GM12864 (cell line): ENCODE measurements at places on chromosomes 1 and 21.

DNA sequence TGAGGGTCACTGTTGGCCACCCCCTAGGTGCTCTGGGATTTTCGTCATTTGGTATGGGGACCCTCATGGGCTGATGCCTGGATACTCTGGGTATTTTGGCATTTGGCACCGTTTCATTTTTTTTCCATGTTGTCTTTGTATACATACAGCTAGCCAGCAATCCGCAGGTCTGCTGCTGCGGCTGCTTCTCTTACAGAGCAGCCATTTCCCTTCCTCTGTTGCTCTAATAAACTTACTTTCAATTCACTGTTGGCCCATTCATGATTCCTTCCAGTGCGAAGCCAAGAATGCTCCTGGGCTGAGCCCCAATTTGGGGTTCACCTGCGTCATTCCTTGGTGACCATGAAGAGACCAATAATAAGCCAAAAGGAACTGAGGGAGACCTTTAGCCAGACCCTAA lies 21.5 kb downstream of the GON4L start:
- DNase-seq: no peak

GRCh38 chr1:197448121-197448779 lies 180.2 kb downstream of the CRB1 start:
- DNase-seq: no peak

DNA sequence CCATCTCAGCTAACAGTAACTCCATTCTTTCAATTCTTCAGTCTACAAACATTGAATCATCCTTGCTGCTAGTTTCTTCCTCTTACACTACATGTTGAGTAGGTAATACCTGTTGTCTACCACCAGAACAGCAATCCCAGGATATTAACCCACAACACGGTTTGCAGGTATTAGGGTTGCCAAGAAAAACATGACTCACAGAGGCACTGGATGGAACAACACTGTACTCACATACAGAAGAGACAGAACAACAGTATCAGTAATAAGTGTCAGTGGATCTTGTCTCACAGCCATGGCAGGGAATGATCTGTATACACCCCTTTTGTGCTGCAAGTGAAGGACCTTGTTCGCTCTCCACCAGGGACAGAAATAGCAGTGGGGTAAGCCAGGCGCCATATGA lies 212.1 kb downstream of the GPR52 start:
- DNase-seq: no peak

DNA sequence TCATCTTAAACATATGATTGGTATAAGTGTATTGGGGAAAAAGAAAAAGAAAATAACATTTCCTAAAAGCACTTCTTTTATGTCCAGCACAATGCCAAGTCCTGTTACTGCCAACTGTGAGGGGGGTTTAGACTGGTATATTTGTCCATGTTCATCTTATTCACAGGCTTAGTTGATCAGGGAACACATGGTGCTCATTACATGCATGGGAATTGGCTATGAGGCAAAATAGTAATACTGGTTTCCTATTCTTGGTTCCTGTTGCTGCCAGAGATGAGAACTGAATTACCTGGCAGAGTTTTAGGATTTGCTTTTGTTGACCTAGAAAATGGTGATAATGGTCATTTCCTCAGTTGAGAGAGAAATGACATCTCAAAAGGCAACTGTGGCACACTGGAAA lies 398.8 kb downstream of the DUSP10 start:
- DNase-seq: no peak

DNA sequence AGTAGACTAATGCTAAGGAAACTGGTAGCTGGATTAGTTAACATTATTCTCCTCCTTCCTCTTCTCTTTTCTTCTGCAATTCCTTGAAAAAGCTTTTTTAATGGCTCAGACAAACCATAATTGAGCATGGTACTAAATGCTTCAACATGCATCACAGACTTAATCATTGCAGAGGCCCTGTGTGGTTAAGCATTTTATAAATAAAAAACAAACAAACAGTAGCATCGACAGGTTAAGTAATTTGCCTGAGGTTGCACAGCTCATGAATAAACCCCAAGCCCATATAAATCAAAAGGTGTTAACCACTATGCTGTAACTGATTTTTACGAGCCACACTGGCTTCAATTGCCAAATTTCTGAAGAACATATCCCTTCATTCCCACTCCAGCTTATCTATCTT lies 462.1 kb downstream of the LMO4 start:
- DNase-seq: no peak

GRCh38 chr1:51443555-51443954 lies 75.5 kb downstream of the EPS15 start:
- DNase-seq: no peak

DNA sequence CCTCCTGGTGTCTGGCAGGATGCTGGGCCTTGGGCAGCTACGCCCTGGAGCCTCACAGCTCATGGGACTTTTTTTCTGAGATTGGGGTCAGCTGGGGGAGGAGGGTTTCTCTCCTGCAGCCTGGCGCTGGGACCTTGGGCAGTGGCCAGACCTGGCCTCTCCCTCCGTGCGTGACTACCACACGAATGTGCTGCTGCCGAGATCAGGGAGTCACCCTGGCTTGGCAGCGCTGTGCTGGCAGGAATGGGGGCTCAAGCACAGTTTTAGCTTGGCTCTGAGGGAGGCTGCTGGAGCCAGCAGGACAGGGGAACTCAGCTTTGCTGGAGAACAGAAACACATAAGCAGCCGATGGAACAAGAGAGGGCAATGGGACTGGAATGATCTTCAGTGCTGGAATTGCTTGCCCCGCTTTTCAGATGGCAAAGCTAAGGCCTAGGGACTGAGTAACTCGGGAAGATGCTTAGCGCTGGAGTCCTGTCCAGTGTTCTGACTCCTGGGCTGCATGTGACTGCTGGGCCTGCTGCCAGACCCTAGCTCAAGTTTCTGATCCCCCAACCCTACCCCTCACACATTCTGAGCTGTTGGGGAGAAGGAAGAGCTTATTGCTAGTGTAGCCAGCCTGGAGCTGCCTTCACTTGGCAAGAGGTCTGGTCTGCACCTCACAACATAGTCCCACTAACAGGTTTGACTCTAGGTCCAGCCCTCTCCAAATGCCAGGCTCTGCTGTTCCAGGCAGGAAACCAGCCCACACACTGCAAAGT lies 69.9 kb downstream of the NAV1 start:
- DNase-seq: no peak
